ENCODE measurements at places on chromosomes 5 and 9.

DNA sequence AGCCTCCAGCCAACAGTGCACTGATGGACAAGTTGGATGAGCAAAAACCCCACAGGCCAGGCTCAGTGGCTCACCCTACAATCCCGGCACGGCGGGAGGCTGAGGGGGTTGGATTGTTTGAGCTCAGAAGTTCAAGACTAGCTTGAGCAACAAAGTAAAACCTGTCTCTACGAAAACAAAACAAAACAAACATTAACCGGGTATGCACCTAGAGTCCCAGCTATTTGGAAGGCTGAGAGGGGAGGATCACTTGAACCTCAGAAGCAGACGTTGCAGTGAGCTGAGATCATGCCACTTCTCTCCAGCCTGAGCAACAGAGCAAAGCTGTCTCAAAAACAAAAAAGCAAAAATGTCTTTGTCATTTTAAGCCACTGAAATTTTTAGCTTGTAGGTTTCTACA is 55.1 kb upstream of the DMRT1 start:
- H3K4me1 ChIP-seq, result no peaks in the 10 kb centered on the region
- no peaks in the 10 kb centered on the region for H3K27me3 ChIP-seq
- H3K4me3 ChIP-seq, result no peak overlapping the region
- no peak for DNase-seq
- H3K36me3 ChIP-seq, result no peaks in the 10 kb centered on the region

DNA sequence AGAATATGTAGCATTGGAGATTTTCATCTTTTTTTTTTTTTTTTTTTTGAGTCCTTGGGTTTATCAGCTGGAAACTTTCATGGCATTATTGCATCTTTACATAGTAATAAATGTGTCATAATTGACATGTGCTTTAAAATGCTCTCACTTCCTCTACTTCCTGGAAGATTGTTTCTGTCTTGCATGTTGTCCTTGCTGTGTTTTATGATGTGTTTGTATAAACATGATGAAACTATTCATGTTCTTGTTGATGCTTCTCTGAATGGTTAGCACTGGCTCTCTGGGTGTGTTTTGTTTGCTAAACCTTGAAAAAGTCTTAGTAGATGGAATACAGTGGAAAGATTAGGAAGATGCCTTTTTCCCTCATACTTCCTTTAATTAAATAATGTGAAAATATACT is 87.9 kb downstream of the IQGAP2 start:
- H3K36me3 ChIP-seq, result no peaks in the 10 kb centered on the region
- no peak overlapping the region for H3K4me3 ChIP-seq
- no peak for DNase-seq
- H3K27ac ChIP-seq, result no peak overlapping the region
- H3K27me3 ChIP-seq, result no peaks in the 10 kb centered on the region

DNA sequence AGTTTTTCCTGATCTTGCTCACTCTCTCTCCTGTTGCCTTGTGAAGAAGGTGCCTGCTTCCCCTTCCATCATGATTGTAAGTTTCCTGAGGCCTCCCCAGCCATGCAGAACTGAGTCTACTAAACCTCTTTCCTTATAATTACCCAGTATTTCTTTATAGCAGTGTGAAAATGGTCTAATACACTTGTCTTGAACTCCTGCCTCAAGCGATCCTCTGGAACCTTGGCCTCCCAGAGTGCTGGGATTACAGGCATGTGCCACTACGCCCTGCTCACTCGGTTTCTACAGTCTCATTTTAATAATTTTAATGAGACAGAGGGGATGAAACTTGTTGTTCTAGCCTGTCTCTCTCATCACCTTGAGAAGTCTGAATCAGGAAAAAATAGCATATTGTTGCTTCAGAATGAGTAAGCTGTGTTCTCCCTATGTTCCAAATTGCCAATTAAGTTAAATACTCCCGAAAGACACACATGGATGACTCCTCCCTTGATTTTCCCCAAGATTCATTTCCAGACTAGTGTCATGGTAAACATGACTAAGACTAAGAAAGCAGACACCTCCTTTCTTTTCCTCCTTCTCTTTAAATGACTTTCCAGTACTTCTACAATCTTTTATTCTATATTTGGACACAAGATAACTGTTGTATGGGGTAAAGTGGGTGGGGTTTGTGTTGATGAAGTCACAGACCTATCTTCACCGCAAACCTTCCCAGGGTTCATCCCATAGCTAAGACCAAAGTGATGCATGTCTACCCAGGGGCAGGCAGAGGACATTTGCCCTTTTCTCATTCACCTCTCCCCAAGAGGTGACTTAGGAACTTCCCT is 7.8 kb upstream of the DNAJC18 start:
- no peak overlapping the region for H3K4me3 ChIP-seq
- H3K4me1 ChIP-seq, result no peaks in the 10 kb centered on the region
- H3K27me3 ChIP-seq, result no peaks in the 10 kb centered on the region
- H3K36me3 ChIP-seq, result no peaks in the 10 kb centered on the region

DNA sequence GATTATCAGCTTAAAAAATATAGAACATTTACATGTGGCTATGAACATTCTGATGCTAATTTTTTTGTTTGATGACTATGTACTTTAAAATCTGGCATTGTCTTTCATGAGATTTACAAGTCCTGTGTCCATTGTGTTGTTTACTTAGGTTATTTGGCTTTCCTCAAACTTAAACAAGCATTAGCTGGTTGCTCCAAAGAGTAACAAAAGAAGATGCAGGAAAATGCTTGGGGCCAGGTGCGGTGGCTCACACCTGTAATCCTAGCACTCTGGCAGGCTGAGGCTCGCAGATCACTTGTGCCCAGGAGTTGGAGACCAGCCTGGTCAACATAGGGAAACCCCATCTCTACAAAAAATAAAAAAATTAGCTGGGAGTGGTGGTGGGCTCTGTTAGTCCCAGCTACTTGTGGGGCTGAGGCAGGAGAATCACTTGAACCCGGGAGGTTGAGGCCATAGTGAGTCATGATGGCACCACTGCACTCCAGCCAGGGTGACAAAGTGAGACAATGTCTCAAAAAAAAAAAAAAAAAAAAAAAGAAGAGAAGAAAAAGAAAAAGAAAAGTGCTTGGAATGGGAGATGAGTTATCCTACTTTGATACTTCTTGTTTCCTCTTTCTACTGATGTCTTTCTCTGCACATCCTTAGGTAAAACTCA is 39.7 kb downstream of the PAM start:
- H3K4me1 ChIP-seq, result peaks cover 34% of the 10 kb centered on the region
- H3K4me3 ChIP-seq, result no peak overlapping the region
- H3K27ac ChIP-seq, result no peak overlapping the region
- no peak for DNase-seq
- no peaks in the 10 kb centered on the region for H3K36me3 ChIP-seq

DNA sequence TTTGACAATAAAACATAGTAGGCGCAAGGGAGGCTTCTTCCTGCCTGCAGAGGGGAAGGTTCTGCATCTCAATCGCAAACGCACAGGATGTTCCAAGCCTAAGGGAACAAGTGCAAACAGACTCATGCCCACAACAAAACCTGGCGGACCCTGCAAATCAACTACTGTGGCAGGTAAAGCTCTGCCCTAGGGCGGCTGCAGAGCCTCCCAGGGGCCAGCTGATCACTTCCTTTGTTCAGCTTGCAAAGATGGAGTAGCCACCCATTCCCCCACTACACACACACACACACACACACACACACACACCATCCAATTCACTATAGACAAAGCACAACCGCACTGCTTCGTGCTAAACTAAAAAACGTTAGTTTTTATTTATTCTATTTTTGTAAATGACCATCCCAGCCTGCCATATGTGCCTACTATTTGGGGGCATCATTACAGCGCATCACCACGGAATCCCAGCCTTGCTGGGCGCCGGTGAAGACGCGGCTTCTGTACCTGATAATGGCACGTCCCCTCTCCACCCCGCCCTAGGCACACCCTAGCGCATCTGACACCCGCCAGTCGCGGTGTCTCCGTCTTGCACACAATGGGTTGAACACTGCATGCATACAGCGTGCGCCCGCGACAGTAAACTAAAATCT is 57.6 kb downstream of the DPYSL3 start:
- H3K4me3 ChIP-seq, result peak overlapping the region; percentile 64
- H3K4me1 ChIP-seq, result no peaks in the 10 kb centered on the region
- H3K27ac ChIP-seq, result peak overlapping the region; percentile 84
- DNase-seq, result no peak
- H3K36me3 ChIP-seq, result no peaks in the 10 kb centered on the region

- no peak overlapping the region for H3K4me3 ChIP-seq
- H3K4me1 ChIP-seq, result no peaks in the 10 kb centered on the region
- no peaks in the 10 kb centered on the region for H3K36me3 ChIP-seq
- no peak for DNase-seq
Observed at GRCh38 chr9:103798620-103799019, 295.5 kb upstream of the SMC2 start.

DNA sequence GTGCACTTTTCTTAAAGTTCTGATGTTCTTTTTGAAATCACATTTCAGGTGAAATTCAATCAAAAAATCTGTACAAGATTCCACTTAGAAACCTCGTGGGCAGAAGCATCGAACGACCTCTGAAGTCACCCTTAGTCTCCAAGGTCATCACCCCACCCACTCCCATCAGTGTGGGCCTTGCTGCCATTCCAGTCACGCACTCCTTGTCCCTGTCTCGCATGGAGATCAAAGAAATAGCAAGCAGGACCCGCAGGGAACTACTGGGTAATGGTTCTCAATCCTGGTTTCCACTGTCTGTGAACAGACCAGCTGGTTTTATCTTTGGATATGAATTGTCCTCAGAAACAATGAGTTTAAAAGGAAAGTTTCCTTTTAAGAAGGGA is 8.1 kb upstream of the SLC2A8 start:
- H3K4me1 ChIP-seq, result peaks cover 21% of the 10 kb centered on the region
- no peak overlapping the region for H3K27ac ChIP-seq
- no peak overlapping the region for H3K4me3 ChIP-seq
- no peaks in the 10 kb centered on the region for H3K27me3 ChIP-seq

- no peak overlapping the region for H3K27ac ChIP-seq
- no peak overlapping the region for H3K4me3 ChIP-seq
- peaks cover 9% of the 10 kb centered on the region for H3K4me1 ChIP-seq
- H3K36me3 ChIP-seq, result no peaks in the 10 kb centered on the region
- no peaks in the 10 kb centered on the region for H3K27me3 ChIP-seq
Observed at GRCh38 chr5:133293960-133294359, 242.1 kb downstream of the HSPA4 start.

DNA sequence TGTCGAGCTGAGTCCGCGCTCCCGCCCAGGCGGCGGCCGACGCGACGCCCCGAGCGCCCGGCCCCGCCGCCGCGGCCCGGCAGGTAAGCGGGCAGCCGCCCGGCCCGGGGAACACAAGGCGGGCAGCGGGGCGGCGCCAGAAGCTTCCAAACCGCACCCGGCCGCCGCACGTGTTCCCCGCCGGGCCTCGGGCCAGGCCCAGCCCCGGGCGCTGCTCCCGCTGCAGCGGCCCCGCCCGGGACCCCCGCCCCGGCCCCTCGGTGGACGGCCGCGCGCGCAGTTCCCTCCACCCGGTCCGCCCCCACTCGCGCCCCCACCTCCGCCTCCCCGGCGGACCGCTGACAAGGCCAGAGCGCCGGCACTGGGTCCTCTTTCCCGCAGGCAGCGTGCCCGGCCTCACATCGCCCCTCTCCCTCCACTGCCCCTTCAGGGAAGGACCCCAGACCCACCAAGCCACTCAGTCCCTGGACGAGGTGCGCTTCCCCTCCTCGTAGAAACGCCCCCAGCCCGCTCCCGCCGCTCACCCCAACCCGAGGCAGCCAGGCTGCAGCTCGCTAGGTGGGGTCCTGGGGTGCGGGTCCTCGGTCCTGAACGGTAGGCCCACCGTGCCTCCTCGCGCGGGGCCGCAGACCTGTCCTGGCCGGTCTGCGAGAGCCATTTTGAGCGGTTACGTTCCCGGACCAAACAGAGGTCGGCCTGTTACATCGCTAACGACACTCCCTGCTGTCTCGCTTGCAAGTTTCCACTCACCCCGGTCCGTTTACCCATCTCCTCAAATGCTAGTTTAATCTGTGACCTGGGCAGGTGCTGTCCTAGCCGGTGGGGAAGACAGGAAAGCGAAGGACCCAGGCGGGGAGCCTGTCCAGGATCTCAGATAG is 475 bp downstream of the WDR5 start:
- H3K36me3 ChIP-seq, result no peaks in the 10 kb centered on the region
- H3K27me3 ChIP-seq, result no peaks in the 10 kb centered on the region
- H3K27ac ChIP-seq, result peak overlapping the region; percentile 90
- peaks cover 71% of the 10 kb centered on the region for H3K4me1 ChIP-seq
- peak overlapping the region; percentile 80 for H3K4me3 ChIP-seq
- DNase-seq, result no peak

DNA sequence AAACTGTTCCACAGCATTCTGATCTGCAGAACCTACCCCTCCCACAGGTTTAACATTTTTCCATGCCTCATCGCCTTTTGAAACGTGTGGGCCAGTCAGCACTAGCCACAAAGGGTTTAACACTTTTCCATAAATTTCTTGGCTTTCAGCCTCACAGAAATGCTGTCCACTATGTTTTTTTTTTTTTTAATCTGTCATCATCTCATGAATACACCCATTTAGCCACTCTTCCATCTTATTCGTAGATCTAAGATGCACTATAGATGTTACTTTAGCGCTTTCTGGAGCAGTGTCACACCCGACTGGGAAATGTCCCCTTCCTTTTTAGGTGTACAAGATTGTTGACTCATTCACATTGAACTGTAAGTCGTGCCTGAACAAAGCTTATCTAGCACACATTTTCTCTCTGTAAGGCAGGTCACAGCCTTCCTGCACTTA is 62.3 kb downstream of the GCNT1 start:
- H3K36me3 ChIP-seq, result no peaks in the 10 kb centered on the region
- peaks cover 13% of the 10 kb centered on the region for H3K4me1 ChIP-seq
- H3K4me3 ChIP-seq, result no peak overlapping the region
- no peak for DNase-seq
- H3K27me3 ChIP-seq, result no peaks in the 10 kb centered on the region

DNA sequence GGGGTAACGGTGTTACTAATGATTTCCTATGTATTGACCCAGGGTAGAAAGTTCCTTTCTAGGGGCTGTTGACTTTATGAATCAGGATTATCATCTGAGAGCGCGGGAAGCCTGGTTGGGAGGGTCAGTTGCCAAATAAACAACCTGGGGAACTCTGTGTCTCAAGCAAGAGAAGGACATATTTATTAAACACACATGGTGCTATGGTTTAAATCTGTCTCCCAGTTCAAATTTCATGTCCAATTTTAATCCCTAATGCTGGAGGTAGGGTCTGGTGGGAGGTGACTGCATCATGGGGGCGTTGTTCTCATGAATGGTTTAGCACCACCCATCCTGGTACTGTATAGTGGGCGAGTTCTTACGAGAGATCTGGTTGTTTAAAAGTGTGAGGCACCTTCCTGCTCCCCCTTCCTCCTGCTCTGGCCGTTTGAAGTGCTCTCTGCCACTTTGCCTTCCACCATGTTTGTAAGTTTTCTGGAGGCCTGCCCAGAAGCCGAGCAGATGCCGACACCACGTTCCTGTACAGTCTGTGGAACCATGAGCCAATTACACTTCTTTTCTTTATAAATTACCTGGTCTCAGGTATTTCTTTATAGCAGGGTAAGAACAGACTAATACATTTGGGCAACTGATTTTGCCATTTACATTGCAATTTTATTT is 19.7 kb upstream of the GAS1 start:
- H3K4me3 ChIP-seq, result no peak overlapping the region
- H3K27ac ChIP-seq, result no peak overlapping the region
- DNase-seq, result no peak
- no peaks in the 10 kb centered on the region for H3K36me3 ChIP-seq
- no peaks in the 10 kb centered on the region for H3K27me3 ChIP-seq
- H3K4me1 ChIP-seq, result peaks cover 4% of the 10 kb centered on the region
